Astrocyte (in vitro differentiated cells and primary cell): ENCODE measurements at places on chromosomes 13 and 19.
A peak's percentile ranks its signal among the peaks of the same experiment; 100 is the strongest.

DNA sequence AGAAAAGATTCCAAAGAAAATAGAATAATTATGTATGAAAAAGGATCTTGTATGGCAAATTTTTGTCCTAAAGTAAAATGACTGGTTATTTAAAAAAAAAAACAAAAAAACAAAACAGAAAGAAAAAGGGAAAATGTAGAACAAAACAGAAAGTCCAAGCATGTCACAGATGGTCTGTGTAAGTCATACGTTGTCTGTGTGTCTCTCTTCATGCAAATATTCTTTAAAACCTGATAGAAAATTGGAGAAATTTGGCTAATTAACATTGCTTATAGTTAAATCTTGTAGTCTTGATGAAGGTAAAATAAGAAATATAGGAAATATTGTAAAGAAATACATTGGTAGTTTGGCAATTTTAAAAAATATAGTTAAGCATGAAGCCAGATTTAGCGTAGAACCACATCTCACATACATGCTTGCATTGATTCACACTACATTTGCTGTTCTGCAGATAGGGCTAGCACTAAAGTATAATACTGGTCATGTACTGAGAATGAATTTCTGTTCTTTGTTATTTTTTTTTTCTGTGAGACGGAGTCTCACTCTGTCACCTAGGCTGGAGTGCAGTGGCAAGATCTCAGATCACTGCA, 58.4 kb downstream of the SPRYD7 start:
- DNase-seq = no peak

DNA sequence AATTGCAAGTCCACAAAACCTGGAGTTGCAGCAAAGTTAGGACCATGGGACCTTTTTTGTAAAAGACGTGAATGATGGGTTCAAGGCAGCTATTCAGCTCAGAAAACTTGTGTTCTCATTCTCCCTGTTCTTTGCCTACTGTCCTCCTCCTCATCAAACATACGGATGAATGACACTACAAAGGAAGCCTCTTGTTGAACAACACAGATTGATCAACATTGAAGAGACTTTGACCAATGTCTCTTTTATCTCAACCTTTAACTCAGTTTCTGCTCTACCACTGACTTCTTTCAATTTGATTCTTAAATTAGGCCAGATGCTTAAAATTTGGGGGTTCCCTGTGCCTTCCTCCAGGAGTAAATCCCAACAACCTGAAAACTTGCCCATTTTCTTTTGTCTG, 27.9 kb upstream of the KLF12 start:
- DNase-seq = no peak

DNA sequence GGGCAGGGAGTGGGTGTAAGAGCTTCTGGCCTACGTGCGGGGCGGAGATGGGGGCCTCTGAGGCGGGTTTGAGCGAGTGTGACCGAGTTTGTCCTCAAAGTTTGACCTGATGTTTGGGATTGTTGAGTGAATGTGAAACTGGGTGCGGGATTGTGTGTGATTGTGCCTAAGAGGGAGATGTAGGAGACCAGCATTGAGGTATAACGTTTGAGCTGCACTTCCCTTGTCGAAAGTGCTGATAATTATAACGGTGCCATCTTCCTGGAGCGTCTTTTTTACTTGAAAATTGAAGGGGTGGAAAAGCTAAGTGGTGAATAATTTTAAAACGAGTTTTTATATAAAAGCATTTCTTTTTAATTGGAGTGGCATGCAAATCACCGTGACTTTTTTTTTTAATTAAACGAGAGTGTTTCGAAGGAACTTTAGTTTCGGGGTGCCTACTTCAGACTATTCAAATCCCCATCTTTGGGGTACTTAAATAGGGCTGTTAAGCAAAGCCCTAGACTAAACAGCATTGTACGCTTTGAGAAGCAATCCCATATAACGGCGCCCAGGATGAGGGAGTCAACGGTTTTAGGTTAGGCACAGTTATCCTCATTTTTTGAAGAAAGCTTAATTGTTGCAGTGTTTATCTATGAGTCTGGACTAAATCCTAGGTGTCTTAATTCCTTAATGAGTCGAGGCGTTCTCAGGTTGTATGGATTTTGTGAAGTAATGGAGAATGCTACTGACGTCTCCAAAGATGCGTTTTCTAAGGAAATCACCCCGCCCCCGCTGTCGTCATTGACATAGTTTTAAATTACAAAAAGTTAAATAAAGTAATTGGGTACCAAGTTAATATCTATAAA, 594 bp downstream of the ZNF146 start:
- peak; percentile 51 for DNase-seq

DNA sequence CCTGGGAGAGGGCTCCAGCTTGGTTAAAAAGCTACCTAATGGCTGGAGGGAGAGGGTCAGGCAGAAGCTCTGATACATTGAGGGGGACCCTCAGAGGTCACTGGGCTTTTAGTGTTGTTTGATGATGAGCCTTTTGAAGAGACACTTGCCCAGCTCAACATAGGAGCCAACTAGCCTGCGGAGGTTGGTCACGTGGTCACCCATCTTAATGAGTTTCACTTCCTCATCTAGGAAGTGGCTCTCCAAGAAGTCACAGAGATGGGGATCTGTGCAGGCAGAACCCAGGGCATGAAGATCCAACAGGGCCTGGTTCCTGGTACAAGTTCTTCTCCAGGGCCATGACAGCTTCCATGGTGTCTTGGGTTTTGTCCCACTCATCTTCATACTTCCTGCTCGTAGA, 33.4 kb downstream of the IPO5 start:
- DNase-seq = no peak

- no peak for DNase-seq
These were observed 32.2 kb upstream of the TM9SF2 start for GRCh38 chr13:99469041-99469440.

DNA sequence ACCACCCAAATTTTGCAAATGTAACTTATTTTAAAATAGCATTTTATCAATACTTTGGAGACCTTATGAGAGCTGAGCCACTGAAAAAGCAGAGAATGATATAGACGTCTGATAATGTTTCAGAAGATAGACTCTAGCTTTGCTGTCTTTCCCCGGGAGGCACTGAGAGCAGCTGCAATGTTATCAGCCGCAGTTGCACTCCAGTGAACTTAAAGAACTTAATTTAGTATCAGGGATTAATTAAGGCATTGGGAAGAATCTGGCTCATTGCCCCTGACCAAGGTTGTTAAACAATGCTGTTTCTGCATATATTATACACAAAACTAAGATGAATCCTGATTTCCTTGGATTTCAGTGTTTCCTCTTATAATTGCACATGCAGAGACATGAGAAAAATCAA, 75.7 kb upstream of the SGCG start:
- no peak for DNase-seq

DNA sequence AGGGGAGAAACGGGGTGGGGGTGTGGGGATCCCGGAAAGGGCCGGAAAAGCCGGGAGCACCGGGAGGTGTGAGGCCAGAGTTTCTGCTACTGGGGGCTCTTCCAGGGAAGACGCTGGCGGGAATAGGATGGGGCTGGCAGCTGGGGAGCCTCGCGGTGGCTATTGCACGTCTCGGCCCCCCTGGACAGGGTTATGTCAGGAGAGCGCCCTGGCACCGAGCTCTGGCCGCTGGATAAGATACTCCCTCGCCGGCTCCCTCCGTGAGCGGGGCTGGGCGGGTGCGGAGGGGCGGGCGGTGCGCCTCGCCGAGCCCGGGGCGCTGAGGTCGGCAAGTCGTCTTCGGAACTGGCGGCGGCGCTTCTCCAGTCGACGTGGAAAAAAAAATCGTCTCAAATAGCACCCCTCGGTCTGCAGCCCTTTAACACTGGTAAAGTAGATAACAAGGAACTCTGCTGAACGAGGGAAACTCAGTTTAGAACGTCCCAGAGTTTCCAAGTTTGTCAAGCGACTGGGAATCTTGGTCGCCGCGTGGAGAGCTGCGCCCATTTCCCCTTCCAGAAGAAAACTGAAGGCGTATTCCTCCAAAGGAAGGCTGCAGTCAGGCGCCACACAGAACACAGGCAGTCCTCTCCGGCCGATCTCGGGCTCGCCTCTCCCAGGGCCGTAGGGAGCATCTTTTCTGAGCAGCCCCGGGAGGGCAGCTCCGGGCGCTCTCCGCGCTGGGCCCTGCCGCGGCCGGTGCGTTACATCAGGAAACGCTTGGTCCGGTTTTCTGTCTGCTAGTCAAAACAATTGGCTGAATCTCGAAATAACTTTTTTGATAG, 115.1 kb downstream of the KCNRG start:
- no peak for DNase-seq

GRCh38 chr13:31184451-31184850, 15.3 kb upstream of the B3GLCT start:
- no peak for DNase-seq

GRCh38 chr13:29859971-29860370, 9.6 kb upstream of the UBL3 start:
- peak; percentile 58 for DNase-seq

DNA sequence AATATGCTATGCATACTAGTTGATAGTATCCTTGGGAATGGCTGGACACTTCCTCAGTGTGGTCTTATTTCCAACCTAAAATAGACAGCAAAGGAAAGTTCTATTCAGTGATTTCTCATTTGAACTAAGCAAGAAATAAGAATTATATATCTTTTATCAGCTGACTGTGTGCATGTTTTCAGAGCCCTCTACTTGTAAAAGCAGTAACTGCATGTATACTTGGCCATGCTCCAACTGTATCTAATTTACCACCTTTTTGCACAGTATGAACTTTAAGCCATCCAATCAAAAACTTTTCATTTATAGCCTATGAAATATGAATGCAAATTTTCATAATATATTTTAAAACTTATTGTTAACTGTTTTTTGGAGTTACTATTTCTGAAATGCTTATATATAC, 136.4 kb upstream of the PCDH9 start:
- DNase-seq = no peak

DNA sequence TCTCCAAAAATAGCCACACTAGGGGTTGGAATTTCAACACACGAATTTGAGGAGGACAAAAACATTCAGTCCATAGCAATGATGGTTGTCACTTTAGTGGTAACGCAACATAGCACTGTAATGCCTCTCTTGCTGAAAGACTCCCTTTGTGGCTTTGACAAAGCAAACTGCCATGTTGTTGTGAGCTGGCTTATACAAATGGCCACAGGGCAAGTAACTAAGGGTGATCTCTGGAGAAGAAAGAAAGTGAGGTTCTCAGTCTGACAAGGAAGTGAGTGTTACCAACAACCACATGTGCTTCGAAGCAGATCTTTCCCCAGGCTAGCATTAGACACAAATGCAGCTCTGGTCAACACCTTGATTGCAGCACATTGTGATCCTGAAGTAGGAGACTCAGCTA, 79.1 kb upstream of the PCDH17 start:
- DNase-seq = no peak

DNA sequence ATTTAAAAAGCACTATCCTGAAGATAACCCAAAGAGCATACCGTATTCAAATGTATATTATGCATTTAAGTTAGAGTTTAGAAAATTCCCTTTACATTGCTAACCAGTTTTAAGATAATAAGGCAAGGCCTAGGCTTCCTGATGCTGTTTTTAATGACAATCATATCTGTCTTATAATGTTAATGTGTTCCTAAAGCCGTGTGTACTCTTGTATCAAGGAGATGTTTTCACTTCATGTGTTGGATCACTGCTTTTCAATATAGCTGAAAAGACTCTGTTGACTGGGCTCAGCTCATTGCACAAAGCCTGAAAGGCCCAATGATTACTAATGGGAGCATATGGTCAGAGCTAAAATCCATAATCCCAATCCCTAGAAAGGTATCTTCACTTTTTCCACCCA, 81.6 kb downstream of the DACH1 start:
- DNase-seq = no peak

DNA sequence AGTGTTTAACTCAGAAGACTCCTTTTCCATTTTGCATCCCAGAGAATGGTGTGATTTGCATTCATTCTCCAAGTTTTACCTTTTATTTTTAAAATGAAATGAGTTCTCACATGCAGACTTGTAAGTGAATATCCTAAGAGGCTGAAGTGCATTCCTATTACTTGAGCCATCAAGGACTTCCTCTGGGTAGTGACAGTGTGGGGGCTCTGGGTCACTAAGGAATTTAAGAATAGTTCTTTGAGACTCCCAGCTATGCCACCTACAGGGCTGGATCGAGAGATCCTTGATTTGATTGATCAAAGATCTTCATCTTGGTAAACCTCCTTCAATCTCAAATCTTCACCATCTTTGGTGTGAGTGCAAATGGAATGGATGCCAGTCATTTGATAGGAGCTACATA, 36.3 kb upstream of the SLC10A2 start:
- DNase-seq = no peak

DNA sequence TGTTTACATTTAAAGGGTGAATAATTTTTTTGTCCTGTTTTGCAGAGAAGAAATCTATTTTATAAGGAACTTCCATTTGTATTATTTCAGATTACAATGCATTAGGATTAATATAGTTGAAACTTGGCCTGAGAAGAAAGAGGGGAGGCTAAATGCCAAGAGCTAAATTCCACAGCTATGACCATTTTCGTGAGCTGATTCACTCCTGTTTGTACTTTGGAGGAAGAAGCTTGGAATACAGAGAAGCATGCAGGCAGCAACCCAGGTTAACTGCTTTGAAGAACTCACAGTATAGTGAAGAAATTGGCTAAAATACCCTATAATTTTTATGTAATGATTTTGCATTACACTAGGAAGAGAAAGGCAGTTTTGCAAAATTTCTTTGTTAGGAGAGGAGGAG, 309.4 kb upstream of the KLF12 start:
- peak; percentile 87 for DNase-seq

DNA sequence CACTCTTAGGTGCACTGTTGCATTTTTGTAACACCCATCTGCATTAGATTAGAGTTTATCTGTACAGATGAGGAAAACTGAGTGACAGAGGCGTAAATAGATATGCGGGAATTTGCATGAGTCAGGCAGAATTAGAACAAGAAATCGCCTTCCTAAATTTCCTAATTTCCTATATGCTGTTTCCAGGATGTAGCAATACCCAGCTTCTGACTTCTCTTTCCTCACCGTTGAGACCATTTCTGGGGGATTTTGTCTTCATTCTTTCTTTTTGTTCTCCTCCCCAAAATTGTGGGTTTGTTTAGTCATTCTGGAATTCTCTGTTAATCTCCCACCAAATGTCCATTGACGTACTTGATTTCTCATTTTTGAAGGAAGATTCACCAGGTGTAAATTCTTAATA, 10.6 kb upstream of the ZNF792 start:
- no peak for DNase-seq

- peak; percentile 39 for DNase-seq
These were observed 15.2 kb upstream of the TLE6 start for GRCh38 chr19:2962018-2962670.

DNA sequence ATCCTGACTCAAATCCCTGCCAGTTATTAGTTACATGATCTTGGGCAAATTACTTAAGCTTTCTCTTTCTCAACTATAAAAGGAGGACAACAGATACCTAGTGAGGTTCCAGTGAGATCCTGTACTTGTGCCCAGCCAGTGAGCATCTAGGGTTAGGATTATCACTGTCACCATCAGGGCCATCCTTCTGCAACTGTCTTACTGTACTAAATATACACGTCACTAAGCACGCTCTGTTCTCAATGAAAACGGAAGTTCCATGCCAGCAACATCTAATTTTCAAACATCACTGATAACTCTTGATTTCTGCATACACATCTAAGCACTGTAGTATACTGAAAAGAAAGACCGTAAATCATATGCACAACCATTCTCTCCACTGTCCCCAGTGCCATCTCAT, 70.0 kb downstream of the FOXO1 start:
- DNase-seq = no peak

GRCh38 chr13:112897956-112898620, 70.9 kb upstream of the MCF2L start:
- no peak for DNase-seq
